ENCODE measurements at places on chromosomes 12 and 14.

GRCh38 chr12:49400304-49400703 is 33.0 kb downstream of the SPATS2 start:
- DNase-seq = no peak

- no peak for DNase-seq
Measured at GRCh38 chr12:91833780-91834359, 311.8 kb downstream of the BTG1 start.

GRCh38 chr12:116955382-116956021 is 44.8 kb downstream of the FBXW8 start:
- no peak for DNase-seq

DNA sequence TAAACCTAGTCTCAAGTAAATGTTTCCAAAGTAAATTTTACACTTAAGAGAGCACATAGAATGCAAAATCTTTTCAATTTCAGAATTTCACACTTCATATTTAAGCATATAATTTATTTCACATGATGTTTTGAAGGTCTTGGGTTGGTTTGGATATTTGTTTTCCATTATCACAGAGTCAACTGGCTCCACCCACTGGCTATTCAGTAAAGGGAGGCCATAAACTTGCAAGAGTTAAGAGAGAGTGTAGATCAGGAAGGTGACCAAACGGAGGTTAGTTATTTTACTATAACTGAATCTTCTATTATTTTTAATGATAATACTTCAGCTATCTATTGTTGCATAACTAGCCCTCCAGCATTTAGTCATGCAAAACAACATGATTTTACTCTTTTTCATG is 6.2 kb upstream of the CPNE8 start:
- DNase-seq = peak; percentile 6

DNA sequence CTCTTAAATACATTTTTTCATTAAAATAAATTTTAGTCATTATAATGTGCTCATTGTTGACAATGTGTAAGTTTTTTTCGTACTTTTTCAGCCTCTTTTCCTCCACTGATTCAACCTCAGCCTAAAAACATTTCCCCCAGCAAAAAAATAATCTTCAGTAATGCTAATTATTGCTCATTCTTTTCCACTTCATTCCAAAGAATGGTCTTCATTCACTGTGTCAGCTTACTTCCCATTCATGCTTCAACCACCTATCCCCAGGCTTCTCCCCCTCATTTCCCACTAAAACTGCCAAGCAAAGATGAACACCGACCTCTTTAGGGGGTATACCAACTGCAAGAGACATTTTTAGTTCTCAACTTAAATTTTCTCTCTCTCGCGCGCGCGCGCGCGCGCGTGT is 2.7 kb upstream of the IPO8 start:
- DNase-seq = no peak

DNA sequence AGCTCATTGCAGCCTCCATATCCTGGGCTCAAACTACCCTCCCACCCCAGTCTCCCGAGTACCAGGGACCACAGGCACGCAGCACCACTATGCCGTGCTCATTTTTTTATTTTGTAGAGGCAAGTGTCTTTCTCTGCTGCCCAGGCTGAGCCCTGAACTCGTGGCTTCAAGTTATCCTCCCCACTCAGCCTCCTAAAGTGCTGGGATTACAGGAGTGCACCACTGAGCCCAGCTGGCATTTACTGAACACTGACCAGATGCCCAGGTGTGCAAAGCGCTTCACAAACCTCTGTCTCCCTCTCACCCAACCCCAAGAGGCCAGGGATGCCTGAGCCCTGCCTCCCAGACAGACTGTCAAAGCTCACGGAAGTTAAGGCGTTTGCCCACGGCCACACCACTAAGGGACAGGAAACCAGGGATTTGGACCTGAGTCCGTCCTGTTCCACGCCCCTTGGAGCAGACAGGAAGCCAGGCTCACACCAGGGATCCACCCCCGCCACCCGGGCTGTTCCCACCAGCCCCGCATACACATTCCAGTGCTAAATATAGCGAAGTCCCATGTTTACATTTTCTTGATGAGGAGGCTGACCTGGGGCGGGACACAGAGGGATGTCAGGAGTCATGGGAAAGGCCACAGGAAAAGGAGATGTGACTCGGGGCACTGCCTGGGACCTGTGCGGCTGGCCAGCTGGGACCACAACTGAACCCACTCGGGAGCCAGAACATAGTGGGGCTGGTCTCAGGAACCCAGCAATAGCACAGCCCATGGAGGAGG is 51.2 kb downstream of the TESC start:
- peak; percentile 45 for DNase-seq

GRCh38 chr14:32336702-32337101 is 7.6 kb downstream of the AKAP6 start:
- DNase-seq = no peak

- DNase-seq = no peak
Measured at GRCh38 chr12:107955966-107956643, 173.0 kb upstream of the WSCD2 start.

DNA sequence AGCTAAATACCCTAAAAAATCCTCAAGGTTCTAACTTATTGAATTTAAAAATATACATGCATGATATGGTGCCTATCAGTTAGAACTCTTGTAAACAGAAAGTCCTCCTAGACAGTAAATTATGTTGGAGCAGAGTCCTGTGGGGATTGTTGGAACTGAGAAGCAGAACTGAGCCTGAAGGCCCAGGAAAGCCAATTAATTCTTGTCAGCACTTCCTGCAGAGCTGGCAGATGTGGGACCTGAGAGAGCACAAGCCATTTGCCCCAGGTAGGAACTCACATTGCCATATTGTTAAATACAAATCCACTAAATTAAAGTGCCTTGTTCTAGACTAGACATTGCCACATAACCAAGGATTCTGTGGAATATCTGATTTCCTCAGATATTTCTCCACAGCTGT is 117.1 kb downstream of the RTN1 start:
- DNase-seq = no peak

DNA sequence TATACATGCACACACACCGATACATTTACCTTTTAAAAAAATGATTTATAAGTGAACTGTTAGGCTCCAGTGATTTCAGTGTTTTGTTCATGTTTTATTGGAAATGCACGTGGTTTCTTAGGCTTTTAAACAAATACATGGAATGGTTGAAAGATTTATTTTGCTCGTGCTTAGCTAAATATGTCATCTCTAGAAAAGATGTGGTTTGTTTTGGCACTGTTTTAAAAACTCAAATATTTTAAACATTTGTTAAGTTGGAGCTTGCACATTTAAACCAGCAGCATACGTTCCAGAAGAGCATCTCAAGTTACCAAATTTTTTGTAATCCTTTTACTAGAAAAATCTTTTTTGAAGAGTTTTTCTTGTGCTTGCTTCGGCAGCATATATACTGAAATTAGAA is 44.5 kb downstream of the FOXA1 start:
- DNase-seq = peak; percentile 61

DNA sequence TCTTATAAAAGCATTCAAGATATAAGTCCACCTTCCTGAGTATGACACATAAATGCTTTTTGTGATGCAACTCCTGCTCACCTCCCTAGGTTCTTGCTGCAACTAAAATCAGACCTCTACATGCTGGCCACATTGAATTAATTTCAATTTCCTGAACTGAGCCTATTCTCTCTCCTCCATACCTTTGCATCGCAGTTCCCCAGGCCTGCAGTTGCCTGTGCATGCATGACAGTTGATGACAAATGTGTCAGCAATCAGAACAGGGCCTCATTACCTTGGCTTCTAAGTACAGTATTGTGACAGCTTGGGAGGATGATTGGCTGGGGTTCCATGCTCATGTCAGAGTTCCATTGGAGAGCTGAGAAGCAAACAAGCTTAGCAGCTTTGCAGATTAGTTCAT is 3.9 kb upstream of the TM7SF3 start:
- DNase-seq = no peak

DNA sequence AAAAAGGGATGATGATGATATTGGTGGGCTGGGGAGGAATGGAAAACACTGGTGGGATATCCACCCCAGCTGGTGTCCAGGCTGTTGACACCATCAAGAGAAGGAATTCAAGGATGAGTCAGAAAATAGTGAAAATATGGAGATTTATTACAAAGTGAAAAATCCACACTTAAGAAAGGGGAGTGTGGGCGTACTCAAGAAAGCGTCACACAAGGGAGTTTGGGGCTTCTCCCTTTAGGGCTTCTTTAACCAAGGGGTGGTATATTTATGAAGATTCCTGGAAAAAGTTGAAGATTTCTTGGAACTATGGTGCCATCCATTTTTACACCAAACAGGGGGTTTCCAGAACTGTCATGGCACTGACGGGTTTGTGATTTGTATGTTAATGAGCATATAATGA is 63.1 kb upstream of the ARID2 start:
- DNase-seq = no peak

- no peak for DNase-seq
Measured at GRCh38 chr14:96648506-96649326, 146.5 kb downstream of the PAPOLA start.

- peak; percentile 23 for DNase-seq
Measured at GRCh38 chr12:51442324-51442723, 17.7 kb downstream of the SLC4A8 start.

DNA sequence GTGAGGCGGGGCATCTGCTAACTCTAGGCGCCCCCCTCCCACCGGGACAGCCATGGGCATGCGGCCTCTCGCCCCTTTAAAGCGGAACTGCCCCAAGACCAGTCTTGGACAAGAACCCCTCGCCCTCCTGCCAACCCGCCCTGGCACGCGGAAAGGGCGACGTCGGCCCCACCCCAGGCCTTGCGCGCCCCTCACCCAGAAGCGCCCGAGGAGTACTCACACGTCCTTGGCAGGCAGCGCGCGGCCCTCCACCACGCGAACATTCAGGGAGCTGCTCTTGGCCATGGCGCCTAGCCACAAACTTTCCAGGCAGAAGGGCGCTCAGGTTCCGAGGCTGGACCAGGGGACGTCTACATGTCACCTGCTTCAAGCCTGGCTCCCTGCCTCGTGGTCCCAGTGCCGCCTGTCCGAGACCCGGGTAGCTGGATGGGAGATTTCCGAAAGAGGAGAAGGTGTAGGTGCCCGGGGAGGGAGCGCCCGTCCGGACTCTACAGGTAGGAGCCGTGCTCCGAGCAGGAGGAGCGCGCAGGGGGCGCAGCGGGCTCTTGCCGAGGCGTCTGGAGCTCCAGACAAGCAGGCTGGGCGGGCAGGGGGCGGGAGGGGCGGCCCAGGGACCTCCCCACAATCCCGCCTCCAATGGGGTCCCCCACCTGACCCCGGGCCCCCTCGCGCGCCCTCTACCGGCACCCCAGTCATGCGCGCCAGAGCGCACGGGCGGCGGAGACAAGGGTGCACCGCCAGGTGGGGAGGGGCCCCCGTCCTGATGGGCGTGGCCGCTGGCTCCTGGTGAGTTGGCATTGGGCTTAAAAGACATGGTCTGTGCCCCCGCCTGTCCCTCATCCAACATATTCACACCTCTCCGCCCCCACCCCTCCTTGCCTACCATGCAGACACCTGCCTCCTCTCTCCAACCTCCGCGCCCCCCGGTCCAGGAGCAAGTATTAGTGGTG is at the start of gene RASAL1:
TSS of gene RASAL1 (minus strand) at position 584 of the 950 bp plus-strand sequence. CDS start at position 285, 299 bp downstream.
- DNase-seq = no peak

GRCh38 chr14:66746316-66747006 is 238.5 kb downstream of the GPHN start:
- peak; percentile 69 for DNase-seq

GRCh38 chr12:16670456-16671050 is 64.6 kb upstream of the LMO3 start:
- peak; percentile 61 for DNase-seq

DNA sequence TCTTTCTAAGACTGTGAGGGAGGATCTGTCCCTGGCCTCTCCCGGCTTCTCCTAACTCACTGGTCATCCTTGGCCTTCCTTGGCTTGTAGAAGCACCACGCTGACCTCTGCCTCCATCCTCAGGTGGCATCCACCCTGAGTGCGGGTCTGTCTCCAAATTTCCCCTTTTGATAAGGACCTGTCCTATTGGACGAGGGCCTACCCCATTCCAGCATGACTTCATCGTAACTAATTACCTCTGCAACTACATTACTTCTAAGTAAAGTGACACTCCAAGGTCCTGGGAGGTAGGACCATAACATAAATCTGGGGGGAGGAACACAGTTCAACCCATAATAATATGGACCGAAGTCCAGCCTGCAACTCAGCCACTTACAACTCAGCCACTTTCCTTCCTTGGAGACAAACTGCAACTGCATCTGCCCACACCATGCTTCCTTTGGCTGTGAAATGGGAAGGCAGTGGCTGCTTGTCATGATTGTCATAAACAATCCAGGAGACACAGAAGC is 229.6 kb upstream of the DIO3 start:
- DNase-seq = no peak

DNA sequence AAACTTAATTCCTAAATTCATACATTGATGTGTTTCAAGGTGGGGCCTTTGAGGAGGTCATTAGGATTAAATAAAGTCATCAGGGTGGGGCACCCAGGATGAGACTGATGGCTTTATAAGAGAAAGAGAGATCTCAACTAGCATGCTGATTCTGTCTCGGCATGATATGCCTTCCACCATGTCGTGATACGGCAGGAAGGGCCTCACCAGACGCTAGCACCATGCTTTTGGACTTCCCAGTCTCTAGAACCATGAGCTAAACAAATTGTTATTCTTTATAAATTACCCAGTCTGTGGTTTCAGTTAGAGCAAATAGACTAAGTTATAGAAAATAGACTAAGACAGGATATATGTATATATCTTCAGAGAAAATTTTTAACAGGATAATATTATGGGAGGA is 759.6 kb downstream of the MED13L start:
- DNase-seq = no peak

DNA sequence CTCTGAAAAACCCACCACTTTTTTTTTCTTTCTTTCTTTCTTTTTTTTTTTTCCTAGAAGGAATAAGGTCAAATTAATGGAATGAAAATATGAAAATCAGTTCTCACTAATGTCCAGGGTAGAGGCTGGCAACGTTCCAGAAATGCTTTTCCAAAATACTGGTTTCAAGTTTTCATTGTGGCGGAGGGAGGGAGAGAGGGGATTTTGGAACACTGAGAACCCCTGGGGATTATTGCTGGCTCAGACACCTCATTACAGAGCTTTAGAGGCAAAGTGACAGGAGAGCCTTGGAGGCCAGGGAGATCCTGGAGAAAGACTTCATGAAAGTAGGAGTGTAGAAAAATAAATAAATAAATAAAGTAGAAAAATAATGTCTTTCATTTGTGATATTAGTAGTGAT is 45.4 kb downstream of the ALX1 start:
- no peak for DNase-seq

- peak; percentile 59 for DNase-seq
Measured at GRCh38 chr12:94171595-94171930, 23.2 kb downstream of the PLXNC1 start.

DNA sequence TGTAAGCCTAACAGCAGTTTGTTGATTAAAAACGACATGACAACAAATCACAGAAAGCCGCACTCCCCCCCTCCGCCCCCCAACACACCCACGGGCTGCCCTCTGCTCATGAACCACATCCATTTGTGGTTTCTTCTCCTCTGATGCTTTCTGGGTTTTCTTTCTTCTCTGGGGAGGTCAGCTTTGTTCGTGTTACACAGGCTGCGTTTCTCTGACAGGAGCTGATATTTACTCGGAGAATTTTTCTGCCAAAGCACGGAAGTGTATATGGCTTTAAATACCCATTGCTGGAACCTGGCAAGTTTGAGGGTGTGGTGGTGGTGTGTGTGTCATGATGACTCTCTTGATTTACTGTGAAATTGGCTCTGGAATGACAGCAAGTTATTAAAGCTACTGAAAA is 883.7 kb upstream of the TMEM132C start:
- no peak for DNase-seq
